Lower leg skin (tissue), 4 donors: ENCODE measurements at places on chromosomes 5 and 9. TPM values are rescaled to one million over a fixed set of nuclear protein-coding genes. Genes with fewer than 3 reads are reported as not detected.
A peak's percentile ranks its signal among the peaks of the same experiment; 100 is the strongest.

DNA sequence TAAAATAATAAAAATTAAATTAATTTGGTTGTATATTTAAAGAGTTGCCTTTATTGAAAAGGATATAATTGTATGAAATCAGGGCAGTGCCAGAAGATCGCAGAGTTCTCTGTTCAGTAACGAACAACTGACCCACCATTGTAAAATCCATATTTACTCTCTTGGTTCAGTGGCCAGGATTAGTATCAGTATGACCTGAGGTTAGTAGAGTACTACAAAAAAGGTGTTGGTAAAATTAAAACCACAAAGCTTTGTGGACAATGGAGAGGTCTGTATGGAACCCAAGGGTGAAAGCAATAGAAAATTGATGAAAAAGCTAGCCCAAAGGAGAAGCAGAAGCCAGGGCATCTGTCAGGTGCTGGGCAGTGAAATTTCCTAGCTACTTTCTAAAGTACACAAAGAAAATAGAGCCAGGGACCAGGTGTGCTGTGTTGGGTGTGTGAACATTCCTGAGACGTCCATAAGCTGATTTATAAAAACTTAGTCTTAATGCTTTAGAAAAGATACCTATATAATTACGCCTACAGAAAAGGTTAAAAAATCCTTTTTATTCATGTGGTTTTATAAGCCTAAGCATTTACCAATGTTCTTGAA lies 159.5 kb downstream of the AOPEP start:
- no peak for DNase-seq

DNA sequence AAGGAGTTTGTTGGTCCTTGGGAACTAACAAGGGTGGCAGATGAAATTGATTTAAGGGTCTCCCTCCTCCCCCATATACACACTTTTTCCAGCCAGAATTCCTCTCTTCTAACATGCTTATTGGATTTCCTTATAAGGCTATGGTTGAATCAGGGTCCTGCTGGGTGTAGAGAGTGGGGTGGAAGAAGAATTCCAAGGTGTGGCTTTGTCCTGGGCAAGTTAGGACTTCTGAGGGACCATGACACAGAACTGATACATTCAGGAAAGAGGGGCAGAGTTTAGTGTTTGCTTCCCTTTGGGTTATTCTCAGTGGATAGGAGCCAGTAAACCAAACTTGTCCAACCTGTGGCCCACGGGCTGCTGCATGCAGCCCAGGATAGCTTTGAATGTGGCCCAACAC lies 116.5 kb downstream of the SNX18 start:
- no peak for DNase-seq

GRCh38 chr5:151549713-151550112 lies 41.4 kb downstream of the FAT2 start:
- DNase-seq: no peak

GRCh38 chr5:82952326-82952725 lies 124.9 kb downstream of the TMEM167A start:
- DNase-seq: no peak

- no peak for DNase-seq
Measured at GRCh38 chr5:159174511-159175168, 34.7 kb downstream of the RNF145 start.

- DNase-seq: no peak
Measured at GRCh38 chr5:31934156-31934555, 240.0 kb downstream of the GOLPH3 start.

GRCh38 chr9:76643399-76644117 lies 120.7 kb upstream of the PCA3 start:
- DNase-seq: no peak

GRCh38 chr5:11166923-11167322 lies 405.9 kb upstream of the DAP start:
- DNase-seq: no peak

GRCh38 chr9:117153021-117153420 lies 261.8 kb downstream of the ASTN2 start:
- no peak for DNase-seq

- no peak for DNase-seq
Measured at GRCh38 chr9:136138566-136138965, 19.9 kb upstream of the TMEM250 start.

DNA sequence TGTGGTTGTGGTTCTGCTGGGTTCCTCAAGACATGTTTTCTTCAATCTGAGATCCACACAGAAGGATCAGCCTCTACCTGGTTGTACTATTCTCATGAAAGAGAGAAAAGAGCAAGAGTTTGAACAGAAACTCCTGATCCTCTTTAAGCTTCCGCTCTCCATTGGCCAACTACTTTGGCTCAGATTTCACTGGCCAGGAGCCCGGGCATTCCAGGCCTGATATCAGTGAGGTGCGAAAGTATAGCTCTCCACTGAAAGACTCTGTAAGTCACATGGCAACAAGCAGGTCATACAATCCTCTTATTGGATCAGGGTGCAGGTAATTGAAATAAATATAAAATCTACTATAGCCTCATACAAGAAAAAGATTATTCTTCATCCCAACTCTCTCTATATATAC lies 920.5 kb downstream of the TLE4 start:
- no peak for DNase-seq

- DNase-seq: no peak
Measured at GRCh38 chr9:120303519-120303918, 276.4 kb downstream of the CDK5RAP2 start.

DNA sequence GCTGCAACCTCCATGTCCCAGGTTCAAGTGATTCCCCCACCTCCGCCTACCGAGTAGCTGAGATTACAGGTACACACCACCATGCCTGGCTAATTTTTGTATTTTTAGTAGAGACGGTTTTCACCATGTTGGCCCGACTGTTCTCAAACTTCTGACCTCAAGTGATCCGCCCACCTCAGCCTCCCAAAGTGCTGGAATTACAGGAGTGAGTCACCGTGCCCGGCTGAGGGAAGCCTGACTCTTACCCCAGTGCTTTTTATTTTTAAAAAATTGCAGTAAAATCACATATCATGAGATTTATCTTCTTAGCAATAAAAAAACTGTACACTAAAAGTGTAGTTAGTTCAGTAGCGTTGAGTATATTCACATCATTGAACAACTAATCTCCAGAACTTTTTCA lies 105.3 kb downstream of the SLIT3 start:
- DNase-seq: no peak

- DNase-seq: no peak
Measured at GRCh38 chr9:110128664-110129329, 79.2 kb downstream of the C9orf152 start.

GRCh38 chr5:77156379-77156778 lies 54.1 kb upstream of the PDE8B start:
- no peak for DNase-seq

GRCh38 chr5:99023330-99023729 lies 94.5 kb upstream of the CHD1 start:
- no peak for DNase-seq

GRCh38 chr5:75405296-75405695 lies 68.3 kb downstream of the HMGCR start:
- DNase-seq: no peak

DNA sequence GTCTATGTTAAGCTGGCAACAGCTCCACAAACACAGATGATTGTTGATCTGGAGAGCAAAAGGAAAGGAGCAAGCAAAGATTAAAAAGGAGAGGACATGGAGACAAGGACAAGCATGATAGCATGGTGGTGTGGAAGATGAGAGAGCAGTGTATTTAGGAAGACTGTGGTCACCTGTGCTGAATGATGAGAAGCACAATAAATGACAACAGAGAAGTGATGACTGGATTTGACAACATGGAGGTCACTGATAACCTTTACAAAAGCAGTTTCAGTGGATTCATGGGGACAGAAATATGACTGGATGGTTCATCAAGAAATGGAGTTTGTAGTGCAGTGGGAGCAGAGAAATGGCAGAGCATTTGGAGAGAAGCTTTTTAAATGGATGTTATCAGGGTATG lies 20.2 kb downstream of the TTC33 start:
- DNase-seq: no peak

- DNase-seq: no peak
Measured at GRCh38 chr5:136149891-136150290, 17.2 kb downstream of the SMAD5 start.

- no peak for DNase-seq
Measured at GRCh38 chr5:81192373-81192750, 40.8 kb upstream of the CKMT2 start.

- DNase-seq: no peak
Measured at GRCh38 chr5:3564116-3564515, 31.5 kb upstream of the IRX1 start.

DNA sequence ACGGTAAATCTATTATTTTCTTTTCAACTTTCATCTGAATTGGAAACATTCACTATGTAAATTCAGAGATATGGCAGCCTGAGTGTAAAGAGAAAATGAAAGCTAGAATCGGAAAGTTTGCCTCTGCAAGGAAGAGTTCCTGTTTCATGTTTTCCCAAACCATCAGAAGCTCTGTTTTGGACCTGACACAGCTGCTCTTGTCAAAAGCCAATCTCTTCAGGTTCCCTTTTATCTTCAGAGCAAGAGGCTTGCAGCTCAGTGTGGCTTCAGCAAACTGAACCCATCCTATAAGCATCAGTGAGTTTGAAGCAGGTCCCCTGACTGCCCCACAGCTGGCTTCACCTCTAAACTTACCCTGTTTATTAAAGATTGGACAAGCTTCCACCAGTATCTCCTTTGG lies 1099.7 kb downstream of the DTWD2 start:
- no peak for DNase-seq

DNA sequence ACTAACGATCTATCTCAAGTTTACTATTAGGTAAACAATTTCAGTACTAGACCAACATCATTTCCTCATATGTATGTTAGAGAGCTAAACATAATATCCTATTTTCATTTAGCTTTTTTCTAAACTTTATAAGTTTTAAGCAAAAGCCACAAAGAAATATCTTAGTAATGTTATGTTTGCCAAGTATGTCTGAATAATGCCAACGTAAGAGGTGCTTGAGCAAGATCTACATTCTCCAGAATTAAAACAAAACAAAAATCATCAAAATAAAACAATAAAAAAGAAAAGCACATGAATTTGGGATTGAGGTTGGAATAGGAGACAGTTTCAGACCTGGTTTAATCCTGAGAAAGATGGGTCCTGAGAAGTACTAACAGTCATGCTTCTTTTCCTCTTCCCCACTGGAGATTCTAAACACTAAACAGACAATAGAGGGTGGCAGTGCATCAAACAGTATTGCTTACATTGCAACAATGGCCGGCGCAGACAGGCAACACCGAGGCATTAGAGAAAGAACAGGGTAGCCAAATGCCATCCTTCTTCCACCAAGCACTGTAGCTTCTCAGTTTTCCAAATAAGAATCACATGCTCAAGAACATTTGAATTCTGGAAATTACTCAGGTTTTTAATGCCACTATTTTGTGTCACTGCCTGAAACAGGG lies 33.6 kb downstream of the CSNK1A1 start:
- no peak for DNase-seq

DNA sequence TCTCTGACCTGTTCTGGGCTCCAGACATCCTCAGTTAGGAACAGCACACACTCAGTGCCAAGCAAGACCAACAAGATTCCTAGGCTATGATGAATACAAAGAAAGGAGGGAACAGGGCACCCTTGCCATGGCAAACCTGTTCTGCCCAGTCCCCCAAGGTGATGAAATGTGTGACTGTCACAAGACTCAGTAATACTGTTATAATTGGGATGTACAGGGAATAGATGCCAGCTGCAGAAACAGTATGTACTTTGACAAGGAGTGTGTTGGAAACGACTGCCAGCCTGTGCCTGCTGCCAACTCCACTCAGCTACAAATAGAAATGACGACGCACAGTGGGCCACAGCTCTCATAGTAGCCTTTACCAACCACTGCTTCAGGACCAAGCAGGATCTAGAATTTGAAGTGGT lies 453.0 kb downstream of the EFNA5 start:
- DNase-seq: peak; percentile 75

DNA sequence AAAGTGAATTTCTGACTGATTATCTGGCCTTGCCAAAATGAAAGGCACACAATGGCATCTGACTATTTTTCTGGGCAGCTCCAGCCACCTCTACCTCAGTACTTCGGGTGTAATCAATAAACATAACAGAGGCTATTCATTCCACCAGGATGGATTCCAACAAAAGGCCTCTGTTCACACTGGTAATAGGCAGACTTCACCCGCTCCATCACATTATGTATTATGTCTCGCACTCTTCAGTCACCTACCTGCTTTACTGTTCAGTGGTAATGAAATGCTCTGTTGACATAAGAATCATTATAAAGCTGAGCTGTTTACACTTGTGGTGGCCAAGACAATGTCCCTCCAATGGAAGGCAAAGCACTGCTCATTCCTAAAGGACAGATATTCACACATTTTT lies 1333.7 kb upstream of the WWC1 start:
- no peak for DNase-seq

DNA sequence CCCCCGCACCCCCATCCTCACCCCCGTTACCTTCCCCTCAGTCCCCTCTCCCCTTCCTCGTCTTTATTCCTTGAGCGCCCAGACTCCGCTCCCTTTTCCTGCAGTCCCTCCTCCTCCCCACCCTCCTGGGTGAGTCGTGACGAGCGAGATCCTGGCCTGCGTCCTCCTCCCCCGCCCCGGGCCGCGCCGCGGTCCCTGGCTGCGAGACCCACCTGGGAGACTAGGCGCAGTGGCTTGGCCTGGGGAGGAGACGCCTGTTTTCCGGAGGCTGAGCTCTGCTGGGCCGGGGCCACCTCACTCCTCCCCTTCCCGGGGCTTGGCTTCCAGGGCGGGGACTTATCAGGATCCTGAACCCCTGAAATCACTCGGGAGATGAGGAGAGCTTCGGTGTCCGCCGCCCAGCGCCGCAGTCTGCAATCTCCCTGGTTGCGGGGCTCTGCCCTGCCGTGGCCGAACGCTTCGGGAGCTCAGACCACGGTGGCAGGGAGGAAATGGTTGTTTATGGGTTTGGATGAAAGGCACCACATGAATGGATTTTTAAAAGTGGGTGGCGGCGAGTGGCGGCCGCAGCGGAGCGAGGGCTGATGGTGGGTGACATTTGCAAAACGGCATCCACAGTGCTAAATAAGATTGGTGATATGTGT lies 984 bp downstream of the STXBP1 start:
- DNase-seq: peak; percentile 69

DNA sequence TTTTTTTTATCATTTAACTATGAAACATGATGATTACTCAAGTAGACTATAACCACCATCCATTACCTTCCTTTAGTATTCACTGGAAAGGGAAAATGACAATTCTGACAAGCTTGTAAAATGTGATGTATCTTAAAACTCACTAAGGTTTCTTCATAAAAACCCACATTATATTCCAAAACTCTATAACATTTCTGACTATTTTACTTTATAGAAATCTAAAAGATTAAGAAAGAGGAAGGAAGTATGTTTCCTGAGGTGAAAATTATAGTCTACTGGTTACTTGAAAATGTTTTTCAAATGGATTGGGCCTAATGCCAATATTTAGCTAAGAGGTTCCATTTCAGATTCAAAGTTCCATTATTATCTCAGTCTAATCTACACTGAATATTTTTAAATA lies 1982.2 kb upstream of the C9orf72 start:
- no peak for DNase-seq

- DNase-seq: no peak
Measured at GRCh38 chr9:278651-279050, 64.0 kb downstream of the DOCK8 start.

GRCh38 chr5:19564036-19564435 lies 424.0 kb downstream of the CDH18 start:
- DNase-seq: no peak

The SGCD gene
- 2.3 TPM for total RNA-seq

The KIF4B gene
- total RNA-seq: not detected

The PTGS1 gene
- 91.3 TPM for total RNA-seq

The EPB41L4B gene
- total RNA-seq: 15.4 TPM

The SLC45A2 gene
- 1.2 TPM for total RNA-seq

The PCDHB14 gene
- 7.5 TPM for total RNA-seq

The CCNG1 gene
- total RNA-seq: 46.4 TPM

The HARS2 gene
- total RNA-seq: 17.4 TPM

The GPRIN1 gene
- 1.5 TPM for total RNA-seq

The RELL2 gene
- 6.7 TPM for total RNA-seq

The PHF24 gene
- total RNA-seq: 0.76 TPM

The STK32A gene
- 0.99 TPM for total RNA-seq

The TEX48 gene
- total RNA-seq: not detected
